Esophagus squamous epithelium (tissue), 5 donors: ENCODE measurements at places on chromosomes 7 and 10.

DNA sequence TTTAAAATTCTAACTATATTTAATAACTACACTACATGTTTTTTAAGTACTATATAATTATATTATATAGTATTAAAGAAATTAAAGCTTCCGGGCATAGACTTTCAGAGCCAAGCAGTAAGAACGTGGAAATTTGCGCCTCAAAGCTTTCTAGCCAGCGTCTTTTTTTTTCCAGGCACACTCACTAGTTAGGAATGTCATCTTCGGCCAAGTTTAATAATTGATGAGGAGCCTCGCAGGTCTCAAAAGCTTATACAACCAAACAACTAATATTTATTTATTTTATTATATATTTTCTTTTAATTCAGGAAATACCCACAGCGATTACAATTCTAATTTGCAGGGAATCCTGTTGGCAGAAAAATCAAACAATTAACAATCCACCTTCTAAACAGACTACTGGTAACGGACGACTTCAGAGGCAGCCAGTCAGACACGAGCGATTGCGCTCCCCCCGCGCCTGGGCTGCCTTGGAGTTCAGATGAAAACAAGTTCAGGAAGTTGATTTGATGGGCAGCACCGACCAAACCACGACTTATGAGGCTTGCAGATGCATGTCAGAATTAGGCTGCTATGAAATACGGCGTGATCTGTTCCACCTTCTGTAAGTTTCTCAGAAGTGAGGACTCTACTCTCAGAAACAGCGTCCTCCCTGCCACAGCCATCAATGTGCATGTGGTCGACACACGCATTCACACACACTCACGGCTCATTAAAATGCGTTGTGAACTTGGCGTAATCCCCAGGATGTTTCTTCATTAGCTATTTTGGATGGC, 431.8 kb upstream of the MGMT start:
- no peak for DNase-seq

GRCh38 chr7:7882888-7883287, 85.7 kb upstream of the GLCCI1 start:
- no peak for DNase-seq

DNA sequence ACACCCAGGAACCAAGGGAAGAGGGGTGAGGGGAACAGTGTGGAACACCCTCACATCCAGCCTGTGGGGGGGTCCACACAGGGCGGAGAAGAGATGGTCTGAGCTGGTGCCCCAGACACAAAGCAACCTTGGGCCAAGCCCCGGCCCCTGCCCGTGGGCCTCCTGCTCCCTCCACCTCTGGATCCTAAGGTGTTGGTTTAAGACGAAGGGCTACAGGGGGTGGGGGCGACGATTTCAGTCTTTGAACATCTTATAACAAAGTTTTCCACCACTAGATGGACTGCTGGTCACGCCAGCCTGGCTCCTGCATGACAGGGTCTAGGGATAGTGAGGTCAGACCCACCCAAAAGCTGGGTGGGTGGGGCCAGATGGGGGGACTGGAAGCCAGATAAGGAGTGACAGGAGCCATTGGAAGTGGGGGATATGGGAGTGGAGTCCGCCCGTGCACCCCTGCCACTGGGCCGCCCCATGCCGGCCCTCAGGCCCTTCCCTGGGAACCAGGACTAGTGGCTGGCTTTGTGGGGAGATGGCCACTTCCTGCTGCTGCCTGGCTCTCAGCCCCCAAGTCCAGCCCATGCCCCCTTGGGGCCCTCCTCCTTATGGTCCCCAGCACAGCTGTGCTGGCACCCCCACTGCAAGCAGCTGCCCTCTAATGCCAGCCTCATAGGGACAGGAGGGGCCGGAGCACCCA, 98.4 kb downstream of the RGS10 start:
- no peak for DNase-seq

GRCh38 chr7:30201921-30202320, 67.1 kb downstream of the MTURN start:
- DNase-seq = no peak

- DNase-seq = no peak
These were observed 243.8 kb downstream of the RPS24 start for GRCh38 chr10:78277314-78278057.

- no peak for DNase-seq
These were observed 208.0 kb downstream of the GALNT17 start for GRCh38 chr7:71339924-71340323.

DNA sequence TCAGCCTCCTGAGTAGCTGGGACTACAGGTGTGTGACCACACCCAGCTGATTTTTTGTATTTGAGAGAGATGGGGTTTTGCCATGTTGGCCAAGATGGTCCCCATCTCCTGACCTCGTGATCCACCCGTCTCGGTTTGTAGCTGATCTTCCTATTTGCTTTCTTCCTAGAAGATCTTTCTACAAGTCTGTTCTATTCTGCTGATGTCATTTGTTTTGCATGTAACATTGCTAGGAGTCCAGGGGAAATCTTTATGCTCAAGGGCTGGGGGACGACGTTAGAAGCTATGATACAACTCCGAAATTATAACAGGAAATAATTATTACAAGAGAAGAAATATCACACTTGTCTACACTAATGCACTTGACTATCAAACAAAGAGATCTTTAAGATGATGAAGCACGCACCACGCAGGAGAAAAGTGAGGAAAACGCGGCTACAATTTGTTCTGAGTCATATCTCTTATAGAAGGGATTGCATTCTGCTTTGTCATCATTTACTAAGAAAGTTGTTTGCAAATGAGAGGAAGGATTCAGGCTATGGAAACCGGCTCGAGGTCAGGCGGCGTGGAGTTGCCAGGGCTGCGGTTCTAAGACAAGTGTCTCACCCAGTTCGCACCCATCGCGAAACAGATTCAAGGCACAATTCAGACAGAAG, 103.0 kb upstream of the CARD11 start:
- no peak for DNase-seq

- DNase-seq = no peak
These were observed 178.8 kb upstream of the ITGB1 start for GRCh38 chr10:33136781-33137180.

- no peak for DNase-seq
These were observed 111.2 kb upstream of the ZMIZ1 start for GRCh38 chr10:78957471-78958039.

DNA sequence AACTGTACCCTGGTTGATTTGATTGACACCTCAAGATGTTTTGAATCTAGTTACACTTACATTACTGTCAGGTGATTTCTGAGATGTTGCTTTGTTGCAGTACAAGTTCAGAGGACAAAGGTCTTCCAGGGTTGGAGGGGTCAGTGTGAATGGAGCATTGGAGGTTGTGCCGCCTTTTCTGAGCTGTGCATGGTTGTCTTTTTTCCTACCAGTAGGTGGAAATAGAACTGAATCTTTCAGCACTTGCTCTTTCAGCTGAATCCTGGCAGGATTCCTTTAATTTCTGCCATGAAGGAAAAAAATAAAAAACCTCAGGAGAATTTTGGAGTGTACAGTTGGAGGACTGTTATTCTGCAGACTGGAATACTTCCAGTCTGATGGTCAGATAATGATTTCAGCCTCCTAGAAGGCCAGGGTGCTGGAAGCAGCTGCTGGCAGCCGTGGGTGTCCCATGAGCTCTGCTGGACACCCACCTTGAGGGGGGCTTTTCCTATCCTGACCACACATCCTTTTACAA, 82.7 kb downstream of the PLCE1 start:
- DNase-seq = no peak

DNA sequence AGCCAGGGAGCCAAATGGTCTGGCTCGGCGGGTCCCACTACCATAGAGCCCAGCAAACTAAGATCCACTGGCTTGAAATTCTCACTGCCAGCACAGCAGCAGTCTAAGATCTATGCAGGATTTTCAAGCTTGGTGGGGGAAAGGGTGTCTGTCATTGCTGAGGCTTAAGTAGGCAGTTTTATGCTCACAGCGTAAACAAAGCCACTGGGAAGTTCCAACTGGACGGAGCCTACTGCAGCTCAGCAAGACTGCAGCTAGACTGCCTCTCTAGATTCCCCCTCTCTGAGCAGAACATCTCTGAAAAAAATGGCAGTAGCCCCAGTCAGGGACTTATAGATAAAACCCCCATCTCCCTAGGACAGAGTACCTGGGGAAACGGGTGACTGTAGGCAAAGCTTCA, 277.6 kb upstream of the PHF14 start:
- no peak for DNase-seq

DNA sequence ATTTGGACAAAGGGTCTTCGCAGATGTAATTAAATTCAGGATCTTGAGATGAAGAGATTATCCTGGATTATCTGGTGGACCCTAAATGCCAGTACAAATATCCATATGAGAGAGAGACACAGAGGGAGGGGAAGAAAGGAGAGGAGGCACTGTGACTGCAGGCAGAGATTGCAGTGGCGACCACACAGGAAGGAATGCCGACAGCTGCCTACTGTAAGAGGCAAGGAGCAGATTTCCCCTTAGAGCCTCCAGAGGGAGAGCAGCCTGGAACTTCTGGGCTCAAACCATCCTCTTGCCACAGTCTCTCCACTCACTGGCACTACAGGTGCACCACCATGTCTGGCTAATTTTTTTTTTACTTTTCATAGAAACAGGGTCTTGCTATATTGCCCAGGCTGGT, 152.3 kb downstream of the SDK1 start:
- no peak for DNase-seq

DNA sequence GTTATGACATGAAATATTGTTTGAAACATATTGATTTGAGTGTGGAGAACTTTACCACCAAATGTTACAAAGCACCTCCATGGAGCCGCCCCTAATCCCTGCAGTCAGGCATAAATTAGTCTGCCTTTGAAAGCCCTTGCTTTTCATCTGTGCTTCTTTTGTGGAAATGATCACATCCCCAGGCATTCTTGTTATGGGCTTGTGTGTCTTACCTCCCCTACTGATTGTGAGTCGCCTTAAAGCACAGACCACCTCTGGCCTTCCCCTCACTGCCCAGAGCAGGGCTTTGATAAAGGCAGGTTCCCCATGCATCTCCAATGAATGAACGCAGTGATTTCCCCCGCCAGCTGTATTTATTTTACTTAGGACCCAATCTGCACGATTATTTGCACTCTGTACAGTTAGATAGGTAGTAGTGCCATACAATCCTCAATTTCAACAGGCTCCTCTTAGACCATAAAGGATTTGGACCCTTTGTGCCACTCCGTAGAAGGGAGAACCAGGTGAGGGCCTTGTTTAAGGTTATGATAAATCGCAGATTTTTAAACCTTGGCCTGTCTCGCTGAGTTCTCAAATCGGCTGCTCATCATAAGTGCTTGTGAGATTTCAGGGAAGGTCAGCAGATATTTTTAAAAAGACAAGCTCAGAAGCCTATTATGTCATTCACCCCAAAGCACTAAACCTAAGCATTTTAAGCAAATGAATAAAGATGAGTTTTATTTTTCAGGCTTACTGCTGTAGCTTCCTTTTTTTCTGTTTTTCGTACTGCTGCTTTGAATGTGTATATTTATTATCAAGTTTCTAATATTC, 107.8 kb downstream of the CUBN start:
- no peak for DNase-seq

DNA sequence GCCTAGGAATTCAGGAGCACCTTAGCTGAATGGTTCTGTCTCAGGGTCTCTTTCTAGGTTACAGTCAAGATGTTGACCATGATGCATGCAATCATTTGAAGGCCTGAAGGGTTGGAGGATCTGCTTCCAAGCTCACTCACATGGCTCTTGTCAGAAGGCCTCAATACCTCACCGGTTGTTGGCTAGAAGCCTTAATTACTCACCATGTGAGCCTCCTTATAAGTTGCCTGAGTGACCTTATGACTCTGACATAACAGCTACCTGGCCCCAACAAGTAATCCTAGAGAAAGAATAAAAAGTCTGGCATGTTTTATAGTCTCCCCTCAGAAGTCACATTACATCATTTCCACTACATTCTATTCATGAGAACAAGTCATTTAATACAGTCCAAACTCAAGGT, 3.4 kb upstream of the C1GALT1 start:
- no peak for DNase-seq

- no peak for DNase-seq
These were observed 54.3 kb downstream of the LRRC18 start for GRCh38 chr10:48885376-48885775.

DNA sequence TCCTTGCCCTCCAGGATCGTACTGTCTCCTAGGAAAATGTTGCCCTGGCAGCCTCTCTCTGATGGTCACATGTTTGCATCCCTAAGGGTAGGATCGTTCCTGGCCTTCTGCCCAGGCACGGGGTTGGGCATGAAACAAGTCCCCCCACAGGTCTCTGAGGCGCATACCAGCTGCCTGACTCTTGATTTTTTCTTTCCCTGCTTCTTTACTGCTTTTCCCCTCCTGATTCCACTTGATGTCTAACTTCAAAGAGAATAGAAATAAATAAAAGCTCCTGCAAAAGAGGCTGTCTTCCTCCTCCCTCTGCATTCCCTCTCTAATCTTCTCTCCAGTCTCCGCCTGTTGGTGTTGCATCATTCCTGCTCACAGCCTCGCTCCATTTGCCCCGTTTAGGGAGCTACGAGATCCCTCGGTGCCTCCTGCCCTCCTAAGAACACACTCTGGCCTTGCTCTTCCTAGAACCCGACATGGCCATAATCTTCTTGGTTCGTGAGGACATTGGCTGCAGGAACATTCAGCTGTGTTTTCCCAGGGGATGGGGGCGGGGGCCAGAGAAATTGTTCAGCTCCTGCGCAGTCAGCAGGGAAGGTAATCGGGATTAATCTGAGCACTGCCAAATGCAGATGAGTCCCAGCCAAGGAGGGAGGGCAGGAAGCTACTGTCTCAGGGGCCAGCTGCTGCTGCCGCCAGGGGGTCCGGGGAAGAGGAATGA, 26.0 kb downstream of the LEP start:
- no peak for DNase-seq

DNA sequence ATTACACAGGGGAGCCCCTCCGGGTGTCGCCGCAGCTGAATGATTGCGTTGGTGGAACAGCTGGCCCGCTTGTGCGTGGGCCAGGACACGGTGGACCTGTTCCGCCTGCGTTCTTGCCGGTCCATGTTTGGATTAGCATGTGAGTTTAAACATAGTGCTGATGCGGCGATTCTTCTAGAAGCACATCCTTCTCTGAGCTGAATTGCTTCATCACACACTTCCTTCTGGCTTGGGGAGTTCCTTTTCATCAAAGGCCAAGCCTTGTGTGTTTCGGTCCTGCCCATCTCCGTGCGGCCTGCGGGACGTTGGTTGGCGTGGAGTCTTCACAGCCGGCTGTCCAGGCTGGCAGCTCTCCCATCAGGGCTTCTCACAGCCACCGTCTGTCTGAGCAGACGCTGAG, 45.5 kb upstream of the SLC29A4 start:
- no peak for DNase-seq

DNA sequence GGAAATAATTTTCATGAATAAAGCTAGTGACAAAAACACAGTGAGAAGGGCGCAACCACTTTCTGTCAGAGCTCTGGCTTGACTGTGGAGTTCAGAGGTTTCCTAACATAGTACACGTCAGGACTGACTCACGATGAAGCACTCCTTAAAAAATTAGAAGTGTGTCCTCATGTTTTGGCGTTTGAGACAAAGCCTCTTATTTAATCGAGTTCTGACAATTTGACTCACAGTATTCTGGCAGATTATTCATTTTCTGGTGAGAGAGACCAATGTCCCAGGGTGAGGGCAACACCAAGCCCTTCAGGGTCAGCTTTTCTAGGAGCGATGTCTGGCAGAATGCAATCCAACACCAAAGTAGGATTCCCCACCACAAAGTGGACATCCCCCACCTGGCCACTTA, 108.7 kb downstream of the DIP2C start:
- no peak for DNase-seq

GRCh38 chr10:127940866-127941640, 34.1 kb downstream of the PTPRE start:
- DNase-seq = no peak

GRCh38 chr10:112532956-112533355, 85.9 kb downstream of the VTI1A start:
- DNase-seq = no peak
